ENCODE measurements at places on chromosomes 12 and 14.

DNA sequence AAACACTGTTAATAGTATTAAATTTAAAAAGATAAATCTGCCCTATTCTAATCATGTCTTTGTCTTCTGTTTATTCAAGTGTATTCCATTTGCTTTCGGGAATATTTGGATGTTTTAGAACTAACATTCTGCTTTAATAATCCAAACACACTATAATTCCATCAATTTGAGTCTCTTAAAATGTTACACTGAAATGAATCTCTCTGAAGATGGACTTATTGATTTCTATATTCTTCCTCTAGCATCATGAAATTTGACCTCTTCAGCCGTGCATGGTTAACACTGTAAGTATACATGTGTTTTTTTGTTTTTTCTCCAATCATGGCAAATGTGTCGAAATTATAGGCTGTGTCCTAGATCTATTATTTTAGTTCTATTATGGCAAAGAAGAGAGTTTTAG lies 339.2 kb downstream of the ACSS3 start:
- DNase-seq, result no peak

DNA sequence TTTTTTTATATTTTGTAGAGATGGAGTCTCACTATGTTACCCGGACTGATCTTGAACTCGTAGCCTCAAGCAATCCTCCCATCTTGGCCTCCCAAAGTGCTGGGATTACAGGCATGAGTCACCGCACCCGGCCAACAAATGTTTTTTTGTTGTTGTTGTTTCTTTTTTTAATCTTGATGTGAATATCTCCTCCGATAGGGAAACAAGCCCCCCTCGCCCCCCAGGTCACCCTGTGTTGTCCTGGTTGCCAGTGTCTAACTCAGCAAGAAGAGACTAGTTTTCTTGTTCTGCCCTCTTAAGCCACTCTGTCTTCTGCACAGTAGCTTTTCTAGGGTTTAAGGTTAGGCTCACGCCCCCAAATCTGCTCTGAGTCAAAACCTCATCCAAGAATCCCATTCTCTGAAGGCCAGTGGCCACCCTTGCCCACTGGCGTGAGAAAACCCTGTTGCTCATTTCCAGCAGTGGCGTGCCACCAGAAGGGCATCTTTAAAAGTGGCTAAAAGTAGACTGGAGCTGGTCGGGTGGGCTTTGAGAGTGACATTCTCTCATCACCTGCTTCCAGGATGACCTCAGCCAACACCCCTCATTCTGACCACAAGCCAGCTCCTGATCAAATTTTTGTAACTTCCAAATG lies 42.7 kb downstream of the C14orf132 start:
- no peak for DNase-seq

DNA sequence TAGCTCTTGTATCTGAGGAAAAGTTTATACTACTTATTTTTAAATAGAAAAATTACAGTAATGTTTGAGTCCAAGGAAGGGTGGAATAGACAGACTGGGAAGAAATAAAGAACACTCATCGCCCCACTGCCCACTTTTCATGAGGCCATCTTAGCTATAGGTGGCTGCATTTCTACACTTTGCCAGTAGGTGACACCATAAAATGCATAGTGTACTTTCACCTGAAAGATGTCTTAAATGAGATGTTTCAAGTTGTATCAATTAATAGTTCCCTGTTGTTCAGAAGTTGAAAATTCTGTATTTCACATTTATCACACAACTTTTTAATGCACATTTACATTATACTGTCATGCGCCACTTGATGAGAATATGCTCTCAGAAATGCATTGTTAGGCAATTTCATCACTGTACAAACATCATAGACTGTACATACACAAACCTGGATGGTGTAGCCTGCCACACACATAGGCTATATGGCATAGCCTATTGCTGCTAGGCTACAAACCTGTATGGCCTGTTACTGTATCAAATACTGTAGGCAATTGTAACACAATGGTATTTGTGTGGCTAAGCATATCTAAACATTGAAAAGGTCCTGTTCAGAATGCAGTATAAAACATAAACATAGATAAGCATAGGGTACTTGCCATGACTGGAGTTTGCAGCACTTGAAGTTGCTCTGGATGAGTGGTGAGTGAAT lies 27.6 kb downstream of the PMCH start:
- no peak for DNase-seq

- no peak for DNase-seq
Observed at GRCh38 chr12:52443966-52444365, 8.0 kb downstream of the KRT6B start.

- DNase-seq, result no peak
Observed at GRCh38 chr12:52753283-52753682, 23.9 kb downstream of the KRT76 start.

DNA sequence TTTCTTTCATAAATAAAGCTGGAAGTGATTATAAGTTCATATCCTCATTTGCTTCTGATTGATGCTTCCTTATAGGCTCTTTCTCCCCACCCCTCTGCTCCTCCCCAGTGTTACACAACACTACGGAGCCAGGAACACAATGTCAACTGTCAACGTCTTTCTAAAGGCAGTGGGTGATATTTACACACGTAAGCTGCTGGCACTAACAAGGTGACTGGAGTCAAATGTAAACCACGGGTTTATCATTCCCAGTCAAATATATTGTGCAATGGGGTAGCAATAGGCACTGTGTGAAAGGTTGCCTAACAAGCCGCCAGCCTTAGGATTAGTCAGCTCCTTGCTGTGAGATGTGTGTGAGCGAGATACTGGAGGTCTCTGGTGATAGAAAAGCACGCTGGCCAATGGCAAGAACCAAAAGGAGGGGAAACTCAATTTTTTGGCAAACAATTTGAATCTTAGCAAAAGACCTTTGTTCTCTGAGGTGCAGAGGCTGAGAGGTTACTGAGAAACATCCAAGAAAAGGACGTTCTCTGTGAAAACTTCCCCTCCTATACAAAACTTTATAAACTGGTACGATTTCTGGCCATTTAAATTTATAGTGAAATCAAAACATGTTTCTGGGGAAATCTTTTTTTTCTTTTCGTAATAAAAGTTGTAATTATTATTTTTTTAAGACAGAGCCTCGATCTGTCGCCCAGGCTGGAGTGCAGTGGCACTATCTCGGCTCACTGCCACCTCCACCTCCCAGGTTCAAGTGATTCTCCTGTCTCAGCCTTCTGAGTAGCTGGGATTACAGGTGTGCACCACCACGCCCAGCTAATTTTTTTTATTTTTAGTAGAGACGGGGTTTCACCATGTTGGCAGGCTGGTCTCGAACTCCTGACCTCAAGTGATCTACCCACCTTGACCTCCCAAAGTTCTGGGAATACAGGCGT lies 22.3 kb upstream of the HECTD1 start:
- peak; percentile 82 for DNase-seq

GRCh38 chr12:34605955-34606748 lies 583.9 kb downstream of the ALG10 start:
- DNase-seq, result no peak

Measured in fibroblast of skin of left biceps (primary cell).